ENCODE measurements at places on chromosomes 2 and 18. TPM values are rescaled to one million over a fixed set of nuclear protein-coding genes. Genes with fewer than 3 reads are reported as not detected.

Gene ABCG5
- not detected for total RNA-seq

Gene NGEF
- 0.38 TPM for total RNA-seq

Gene ID2
- 138 TPM for total RNA-seq

Gene ERFE
- total RNA-seq, result 0.82 TPM

Gene WDR75
- 42.2 TPM for total RNA-seq

Gene SDC1
- 9.6 TPM for total RNA-seq

Gene ITPRIPL1
- total RNA-seq, result 0.75 TPM

All from smooth muscle cell of the coronary artery (primary cell).